NCI-H1694 treated with DMSO at 0.1 percent for 48 hours (cell line): ENCODE measurements at places on chromosomes 16 and 17.
A peak's percentile ranks its signal among the peaks of the same experiment; 100 is the strongest.

DNA sequence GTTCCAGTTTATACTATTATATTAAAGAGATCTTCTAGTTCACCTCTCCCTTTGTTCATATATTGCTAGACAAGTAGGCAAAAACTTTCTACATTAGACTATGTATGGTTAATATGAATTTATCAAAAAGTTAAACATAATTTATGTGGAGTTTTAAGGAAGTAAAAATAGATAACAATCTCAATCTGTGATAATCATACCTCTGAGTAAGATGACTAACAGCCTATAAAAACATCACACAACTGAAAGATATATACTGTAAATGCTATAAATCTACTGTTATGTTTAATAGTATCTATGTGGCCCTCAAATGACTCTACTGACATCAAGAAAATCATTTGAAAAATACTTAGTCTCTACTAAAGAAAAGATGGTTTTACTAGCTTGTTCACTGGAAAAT, 37.1 kb downstream of the AP1G1 start:
- no peak for DNase-seq

GRCh38 chr16:2785101-2785991, 2.0 kb downstream of the PRSS33 start:
- DNase-seq, result no peak

- DNase-seq, result no peak
These were observed 11.5 kb upstream of the IL34 start for GRCh38 chr16:70634861-70635260.

DNA sequence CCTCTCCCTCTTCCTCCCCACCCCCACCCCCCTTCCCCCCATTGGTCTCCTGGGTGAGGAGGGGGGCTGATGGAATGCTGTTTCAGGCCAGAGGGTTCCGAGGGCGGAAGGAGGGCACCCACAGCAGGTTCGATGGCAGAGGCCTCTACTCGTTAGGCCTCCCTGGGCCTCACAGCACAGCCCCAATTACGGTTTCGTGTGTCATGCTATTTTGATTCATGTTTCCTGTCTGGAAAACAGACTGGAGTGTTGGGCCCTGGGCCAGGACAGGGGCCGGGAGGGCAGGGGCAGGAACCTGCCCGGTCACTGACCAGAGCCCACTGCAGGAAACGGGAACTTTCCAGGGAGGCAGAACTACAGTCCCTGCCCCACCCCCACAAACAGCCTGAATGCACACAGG, 138.2 kb downstream of the C16orf95 start:
- no peak for DNase-seq

- no peak for DNase-seq
These were observed at the start of gene DPEP1 for GRCh38 chr16:89613231-89613953. TSS of gene DPEP1 (plus strand) at chr16:89613642. CDS start at chr16:89630411, 16,769 bp downstream.

DNA sequence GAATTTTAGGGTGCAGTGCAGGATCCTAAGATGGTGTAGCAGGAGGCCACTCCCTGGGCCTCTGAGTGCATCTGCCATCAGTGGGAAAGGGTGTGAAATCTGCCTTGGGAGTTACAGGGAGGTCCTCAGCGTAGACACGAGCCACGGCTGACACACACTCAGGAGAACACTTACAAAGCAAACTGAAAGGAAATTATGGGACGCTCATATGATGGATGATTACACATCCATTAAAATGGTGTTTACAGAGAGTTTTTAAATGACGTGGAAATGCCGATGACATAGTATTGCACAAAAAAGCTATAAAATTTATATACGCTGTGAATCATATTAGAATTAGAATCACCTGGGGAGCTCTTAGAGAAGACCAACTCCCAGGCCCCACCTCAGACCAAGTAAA, 175.2 kb downstream of the CCDC182 start:
- no peak for DNase-seq

- DNase-seq, result no peak
These were observed 11.6 kb downstream of the CD7 start for GRCh38 chr17:82305727-82306300.

- DNase-seq, result no peak
These were observed 205.2 kb upstream of the NLRP1 start for GRCh38 chr17:5789528-5789927.

DNA sequence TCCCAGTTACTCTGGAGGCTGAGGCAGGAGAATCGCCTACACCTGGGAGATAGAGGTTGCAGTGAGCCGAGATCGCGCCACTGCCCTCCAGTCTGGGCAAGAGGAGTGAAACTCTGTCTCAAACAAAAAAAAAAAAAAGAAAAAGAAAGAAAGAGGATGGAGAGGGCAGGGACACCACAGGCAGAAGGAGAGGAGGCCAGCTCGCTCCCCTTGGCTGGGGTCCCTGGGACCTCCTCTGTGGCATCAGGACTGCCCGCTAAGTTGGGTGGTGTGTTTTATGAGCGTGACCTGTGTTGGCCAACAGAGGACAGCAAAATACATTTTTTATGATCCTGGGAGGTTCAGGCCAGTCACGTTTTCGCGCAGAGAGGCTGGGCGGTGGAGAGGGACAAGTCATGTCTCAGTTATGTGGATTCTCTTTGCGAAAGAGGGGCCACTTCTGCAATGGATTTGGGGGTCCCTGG, 229.6 kb downstream of the MRTFB start:
- DNase-seq, result peak; percentile 52

GRCh38 chr16:53960050-53960812, 256.3 kb downstream of the FTO start:
- DNase-seq, result no peak

DNA sequence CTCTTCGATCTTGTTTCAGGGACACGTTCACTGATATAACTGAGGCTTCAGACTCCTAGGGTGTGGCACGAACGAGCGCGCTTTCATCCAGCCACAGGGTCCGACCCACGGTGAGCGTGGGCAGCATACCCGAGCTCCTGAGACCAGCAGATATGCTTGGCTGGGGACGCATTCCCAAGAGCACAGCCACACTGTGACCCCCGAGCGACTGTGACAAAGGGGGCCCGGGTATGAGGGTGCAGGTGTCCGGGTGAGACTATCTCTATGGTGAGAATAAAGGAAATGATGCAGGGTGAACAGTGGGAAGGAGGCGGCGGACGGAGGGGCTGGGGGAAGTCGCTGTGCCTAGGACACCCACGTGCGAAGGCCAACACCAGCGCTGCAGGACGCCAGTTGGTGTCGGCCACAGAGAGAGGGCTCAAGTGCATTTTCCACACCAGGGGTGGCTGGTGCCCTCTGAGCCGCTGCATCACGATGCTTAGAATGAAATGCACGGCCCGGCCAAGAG, 17.6 kb downstream of the RPH3AL start:
- no peak for DNase-seq

DNA sequence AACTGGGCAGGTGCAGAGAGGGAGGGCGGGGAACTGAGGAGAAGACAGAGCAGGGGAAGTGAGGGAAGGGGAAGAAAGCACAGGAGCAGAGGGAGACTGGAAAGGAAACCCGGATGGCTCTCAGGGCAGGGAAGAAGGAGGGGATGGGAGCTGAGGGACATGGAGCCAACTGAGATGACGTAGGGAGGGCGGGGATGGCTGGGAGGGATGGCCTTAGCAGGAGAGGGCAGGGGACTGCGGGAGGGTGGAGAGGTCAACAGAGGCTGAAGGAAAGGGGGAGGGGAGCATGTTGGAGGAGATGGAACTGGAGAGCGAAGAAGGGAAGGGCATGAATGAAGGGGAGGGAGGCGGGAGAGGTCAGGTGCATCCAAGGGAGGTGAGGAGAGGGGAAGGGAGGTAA, 81.9 kb downstream of the KCNJ12 start:
- DNase-seq, result no peak

DNA sequence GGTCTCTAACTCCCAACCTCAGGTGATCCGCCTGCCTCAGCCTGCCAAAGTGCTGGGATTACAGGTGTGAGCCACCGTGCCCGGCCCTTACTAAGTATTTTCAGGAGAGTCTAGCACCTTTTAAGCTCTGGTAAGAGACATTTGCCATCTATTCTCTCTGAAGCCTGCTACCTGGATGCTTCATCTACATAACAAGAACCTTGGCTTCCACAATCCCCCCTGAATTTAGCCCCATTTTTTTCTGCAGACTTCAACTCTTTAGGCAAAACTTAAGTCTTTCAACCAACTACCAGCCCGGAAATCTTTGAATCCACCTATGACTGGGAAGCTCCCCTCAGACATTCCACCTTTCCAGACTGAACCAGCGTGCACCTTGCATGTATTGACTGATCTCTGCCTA, 14.0 kb upstream of the UBE2I start:
- DNase-seq, result no peak

- DNase-seq, result no peak
These were observed 53.3 kb upstream of the LRRC37A3 start for GRCh38 chr17:64972611-64973010.

GRCh38 chr16:21116148-21116693, 34.4 kb downstream of the DNAH3 start:
- DNase-seq, result no peak

- no peak for DNase-seq
These were observed 999.7 kb downstream of the CDH11 start for GRCh38 chr16:64122177-64122576.

- no peak for DNase-seq
These were observed 56.4 kb upstream of the IRX3 start for GRCh38 chr16:54342966-54343365.

GRCh38 chr17:77753691-77754245, 204.7 kb upstream of the TNRC6C start:
- DNase-seq, result no peak

DNA sequence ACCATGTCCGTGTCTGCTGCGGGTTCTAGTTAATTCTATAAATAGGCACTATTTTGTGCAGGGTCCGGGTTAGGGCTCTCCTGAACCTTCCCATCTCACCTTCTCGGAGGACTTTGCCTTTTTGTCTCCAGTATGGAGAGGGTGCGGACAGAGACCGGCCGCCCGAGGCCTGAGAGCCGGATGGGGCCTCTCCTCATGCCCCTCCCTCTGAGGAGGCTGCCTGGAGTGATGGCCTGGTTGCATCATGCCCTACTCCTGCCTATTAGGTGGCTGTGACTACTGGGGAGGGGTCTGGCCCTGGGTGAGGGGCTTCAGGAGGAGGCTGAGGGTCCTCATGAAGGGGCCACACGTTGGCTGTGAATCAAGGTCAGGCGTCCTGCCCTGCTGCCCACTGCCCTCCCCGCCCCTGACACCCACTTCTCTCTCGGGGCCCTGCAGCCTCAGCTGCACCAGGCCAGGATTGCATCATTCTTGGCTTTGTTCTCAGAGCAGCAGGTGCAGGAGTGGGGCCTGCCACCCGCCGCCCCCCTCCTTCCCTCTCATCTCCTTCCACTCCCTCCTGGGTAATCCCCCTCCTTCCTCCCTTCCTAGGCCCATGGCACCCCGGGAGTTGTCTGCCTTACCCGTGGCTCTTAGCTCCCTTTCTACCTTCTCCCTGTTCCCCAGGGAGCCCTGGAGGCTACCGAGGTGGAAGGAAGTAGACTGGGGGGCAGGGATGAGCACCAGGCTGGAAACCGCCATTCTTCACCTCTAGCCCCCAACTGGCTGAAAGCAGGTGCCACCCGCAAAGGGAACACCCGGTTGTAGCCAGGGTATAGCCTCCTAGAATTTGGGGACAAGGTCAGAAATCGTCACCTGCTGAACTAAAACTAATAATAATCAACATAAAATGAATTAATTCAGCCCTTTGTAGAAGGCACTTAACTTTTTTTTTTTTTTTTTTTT, 12.7 kb upstream of the ARHGAP23 start:
- peak; percentile 93 for DNase-seq

- no peak for DNase-seq
These were observed 10.7 kb upstream of the MEAK7 start for GRCh38 chr16:84514874-84515835.

DNA sequence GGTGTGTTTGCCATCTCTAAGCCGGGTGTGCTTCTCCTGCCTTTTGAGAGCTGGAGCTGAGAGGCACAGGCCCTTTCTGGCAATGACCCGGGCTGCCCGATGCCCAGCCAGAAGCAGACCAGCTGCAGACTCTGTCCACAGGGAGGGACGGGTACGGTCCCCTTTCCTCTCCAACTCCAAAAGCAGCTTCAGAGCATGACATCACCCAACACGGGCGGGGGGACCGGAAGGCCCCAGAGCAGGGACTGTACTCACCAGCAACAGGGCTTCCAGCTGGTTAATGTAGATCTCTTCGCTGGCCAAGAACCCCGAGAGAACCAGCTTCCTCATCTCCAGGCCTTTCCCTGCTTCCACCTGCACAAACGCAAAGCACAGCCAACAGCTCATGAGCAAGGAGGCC, 79.4 kb downstream of the ABR start:
- DNase-seq, result no peak

GRCh38 chr16:81778231-81778630, 860 bp upstream of the PLCG2 start:
- DNase-seq, result no peak

DNA sequence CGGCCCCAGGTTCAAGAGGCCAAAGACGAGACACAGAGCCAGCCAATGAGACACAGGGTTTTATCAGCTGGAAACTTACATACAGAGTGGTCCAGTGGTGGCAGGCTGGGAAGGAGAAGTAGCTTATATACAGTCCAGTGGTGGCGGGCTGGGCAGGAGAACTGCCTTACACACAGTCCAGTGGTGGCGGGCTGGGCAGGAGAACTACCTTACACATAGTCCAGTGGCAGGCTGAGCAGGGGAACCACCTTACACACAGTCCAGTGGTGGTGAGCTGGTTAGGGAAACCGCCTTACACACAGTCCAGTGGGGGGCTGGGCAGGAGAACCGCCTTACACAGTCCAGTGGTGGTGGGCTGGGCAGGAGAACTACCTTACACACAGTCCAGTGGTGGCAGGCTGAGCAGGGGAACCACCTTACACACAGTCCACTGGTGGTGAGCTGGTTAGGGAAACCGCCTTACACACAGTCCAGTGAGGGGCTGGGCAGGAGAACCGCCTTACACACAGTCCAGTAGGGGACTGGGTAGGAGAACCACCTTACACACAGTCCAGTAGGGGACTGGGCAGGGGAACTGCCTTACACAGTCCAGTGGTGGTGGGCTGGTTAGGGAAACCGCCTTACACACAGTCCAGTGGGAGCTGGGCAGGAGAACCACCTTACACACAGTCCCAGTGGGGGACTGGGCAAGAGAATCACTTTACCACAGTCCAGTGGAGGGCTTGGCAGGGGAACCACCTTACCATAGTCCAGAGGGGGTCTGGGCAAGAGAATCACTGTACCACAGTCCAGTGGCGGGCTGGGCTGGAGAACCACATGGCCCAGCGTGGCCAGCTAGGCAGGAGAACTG, 90.9 kb downstream of the GAS7 start:
- no peak for DNase-seq

DNA sequence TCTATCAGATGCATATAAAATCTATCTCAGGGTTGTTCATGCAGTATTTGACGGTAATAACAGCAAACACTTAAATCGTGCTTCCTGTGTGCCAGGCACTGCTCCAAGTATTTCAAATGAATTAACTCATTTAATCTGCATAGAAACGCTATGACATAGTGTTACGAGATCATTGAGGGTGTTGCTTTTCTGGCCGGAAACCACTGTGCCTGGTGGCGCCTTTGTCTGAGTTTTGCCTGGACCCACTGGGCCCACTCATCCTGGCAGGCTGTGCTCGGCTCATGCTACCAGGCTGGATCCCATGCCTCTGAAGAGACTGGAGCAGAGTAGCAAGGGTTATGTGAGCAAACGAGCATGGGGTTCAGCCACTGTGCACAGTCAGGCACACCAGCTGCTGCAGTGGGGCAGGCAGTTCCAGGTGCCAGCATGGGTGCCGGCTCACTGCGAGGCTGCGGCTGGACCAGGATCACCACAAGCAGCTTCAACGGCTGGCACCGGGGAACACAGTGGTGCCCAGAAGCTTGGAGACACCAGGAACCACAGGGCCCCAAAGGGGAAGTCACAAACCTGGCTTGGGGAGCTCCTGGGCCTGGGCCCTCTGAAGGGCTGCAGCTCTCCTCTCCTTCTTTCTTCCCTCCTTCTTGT, 45.9 kb upstream of the CLEC19A start:
- DNase-seq, result no peak

GRCh38 chr16:47065766-47066688, 77.7 kb downstream of the NETO2 start:
- no peak for DNase-seq
